ENCODE measurements at places on chromosomes 2 and 18.

DNA sequence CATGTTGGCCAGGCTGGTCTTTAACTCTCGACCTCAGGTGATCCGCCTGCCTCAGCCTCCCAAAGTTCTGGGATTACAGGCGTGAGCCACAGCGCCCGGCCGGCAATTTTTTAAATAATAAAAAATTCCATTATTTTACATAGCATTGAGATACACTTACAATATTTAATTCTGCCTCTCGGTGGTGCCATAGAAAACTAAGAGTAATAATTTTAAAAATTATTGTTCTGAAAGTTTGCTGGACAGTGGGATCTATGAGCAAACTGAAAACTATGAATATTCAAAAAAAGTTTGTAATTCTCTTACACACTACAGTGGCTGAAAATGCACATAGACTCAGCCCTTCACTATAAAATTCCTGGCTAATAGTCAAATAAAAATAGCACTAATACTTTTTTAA is 90.9 kb upstream of the STON1 start:
- ATAC-seq: no peak

DNA sequence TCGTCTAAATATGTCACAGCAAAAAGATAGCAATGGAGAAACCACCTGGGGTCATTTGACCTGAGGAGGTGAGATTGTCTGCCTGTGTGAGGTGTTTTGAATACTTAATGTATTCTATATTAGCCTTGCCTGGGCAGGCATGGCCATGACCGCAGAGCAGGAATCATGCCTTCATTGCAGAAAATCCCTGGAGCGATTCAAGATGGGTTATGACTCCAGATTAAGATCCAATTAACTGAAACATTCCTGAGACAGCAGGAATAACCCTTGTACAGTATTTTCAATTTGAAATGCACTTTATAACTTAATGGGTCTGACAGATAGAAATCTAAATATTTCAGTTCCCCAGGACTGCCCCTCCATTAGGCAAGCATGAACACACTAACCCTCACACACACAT is 227.3 kb upstream of the RAB6C start:
- ATAC-seq: no peak

GRCh38 chr2:158687315-158687714 is 107.8 kb upstream of the DAPL1 start:
- no peak for ATAC-seq

DNA sequence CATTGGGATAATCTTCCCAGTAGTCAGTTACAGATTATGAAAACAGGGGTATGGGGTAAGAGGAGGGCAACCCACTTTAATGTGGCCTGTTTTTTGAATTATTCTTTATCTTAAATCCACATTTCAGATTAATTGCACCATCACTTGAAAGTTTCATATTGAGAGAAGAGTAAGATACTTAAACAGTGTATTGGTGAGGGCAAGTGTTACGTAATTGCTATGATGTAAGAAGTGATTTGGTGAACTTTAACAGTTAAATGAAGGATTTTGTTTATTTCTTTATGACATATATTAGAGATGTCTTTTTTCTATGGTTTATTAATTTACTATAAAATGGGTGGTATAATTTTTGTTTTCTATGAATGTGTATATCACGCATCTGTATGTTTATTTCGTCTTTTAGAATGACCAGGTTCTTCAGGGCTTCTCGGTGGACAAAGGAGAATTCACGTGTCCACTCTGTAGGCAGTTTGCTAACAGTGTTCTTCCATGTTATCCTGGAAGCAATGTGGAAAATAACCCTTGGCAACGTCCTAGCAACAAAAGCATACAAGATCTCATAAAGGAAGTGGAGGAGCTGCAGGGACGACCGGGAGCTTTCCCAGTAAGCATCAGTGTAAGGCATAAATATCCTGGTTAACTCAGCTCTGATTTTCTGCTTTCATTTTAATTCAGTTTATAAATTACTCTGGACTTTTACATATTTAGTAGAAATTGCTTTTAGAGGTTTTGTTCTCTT is 171.2 kb upstream of the MYO3B start:
- no peak for ATAC-seq

DNA sequence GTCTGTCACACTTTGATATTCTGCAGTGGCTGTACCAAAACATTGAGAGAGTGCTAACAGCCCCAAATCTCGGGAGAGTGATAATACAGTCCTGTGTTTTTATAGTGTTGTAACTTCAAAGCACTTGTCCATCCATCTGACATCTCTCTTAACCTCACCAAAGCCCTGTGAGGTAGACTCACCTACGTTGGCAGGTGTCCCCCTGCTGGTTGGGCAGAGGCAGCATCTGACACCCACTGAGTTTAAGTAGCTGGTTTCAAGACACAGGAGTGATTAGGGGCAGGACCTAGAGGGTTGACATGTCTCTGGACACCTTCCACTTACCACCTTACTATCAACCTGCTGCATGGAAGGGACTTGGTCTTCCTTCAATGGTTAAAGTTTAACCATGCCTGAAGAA is 22.9 kb downstream of the COLEC12 start:
- ATAC-seq: no peak

GRCh38 chr2:48114256-48114655 is 208.0 kb upstream of the FBXO11 start:
- no peak for ATAC-seq
